ENCODE measurements at places on chromosomes 16 and 17.

DNA sequence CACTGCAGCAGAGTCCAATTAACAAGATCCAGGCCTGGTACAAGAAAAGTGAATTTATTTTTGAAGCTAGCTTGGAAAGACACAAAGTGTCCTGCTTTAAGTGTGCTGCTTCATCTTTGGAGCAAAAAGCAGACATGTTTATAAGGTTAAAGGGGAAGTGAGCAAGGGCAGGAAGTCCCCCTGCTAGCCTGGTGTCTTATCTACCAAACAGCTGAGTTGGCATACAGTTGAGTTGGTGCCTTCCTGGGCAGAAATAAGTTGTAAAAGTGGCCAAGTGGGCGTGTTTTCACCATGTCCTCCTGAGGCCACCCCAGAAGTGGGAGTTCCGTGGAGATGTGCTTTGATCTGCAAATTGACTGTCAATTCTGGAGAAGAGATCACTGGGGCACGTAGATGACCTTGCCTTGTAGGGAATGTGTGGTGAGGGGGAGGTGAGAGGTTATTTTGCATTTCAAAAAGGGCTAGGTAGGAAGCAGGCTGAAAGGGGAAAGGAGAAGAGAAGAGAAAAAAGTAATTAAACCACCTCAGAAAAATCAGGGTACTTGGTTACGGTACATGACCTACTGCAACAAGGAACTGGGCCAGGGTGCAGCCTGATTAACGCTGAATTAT lies 38.3 kb upstream of the HSBP1 start:
- no peak for DNase-seq

- no peak for DNase-seq
Measured at GRCh38 chr16:4980691-4981090, 22.6 kb downstream of the SEC14L5 start.

- DNase-seq = no peak
Measured at GRCh38 chr17:5610956-5611355, 26.6 kb upstream of the NLRP1 start.

DNA sequence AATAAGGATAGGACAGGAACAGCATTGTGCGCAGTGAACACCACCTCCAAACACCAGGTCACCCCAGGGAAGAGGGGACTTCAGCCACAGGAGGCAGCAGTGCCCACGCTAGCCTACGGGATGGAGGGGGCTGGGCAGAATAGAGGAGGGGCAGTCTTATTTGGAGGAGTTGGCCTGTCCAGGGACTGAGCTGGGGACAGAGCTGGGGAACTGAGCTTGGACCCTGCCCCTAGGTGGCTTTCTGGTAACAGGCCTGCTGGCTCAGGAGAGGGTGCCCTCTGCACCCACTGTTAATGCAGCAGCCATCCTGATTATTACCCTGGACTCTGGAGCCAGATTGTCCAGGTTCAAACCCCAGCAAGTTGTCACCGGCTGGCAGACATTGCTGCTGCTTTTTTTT lies 9.3 kb downstream of the CCDC102A start:
- DNase-seq = no peak

DNA sequence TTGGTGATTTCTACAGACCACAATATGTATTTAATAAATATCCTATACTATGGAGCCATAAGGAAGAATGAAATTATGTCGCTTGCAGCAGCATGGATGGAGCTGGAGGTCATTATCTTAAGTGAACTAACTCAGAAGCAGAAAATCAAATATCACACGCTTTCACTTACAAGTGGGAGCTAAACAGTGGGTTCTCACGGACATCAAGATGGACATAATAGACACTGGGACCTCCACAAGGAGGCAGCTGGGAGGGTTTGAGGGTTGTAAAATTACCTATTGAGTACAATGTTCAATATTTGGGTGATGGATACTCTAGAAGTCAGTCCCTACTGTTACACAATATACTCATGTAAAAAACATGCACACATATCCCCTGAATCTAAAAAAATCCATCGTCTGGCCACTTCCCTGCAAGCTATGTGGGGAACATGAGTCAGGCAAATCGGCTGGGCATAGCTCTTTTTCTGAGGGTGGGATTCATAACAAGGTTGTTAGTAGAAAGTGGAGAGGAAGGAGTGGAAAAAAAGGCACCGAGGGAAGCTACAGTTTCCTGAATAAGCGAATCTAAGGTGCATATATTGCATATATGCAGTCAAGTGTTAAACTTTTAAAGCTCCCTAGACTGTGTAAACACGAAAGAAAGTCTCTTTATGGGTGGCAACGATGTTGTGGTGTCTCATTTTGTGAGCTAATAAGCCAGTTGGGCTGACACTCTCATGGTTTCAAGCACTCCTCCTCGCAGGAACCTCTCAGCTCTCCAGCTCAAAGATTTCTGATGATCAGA lies 135.2 kb upstream of the CPHXL start:
- peak; percentile 61 for DNase-seq

- DNase-seq = peak; percentile 65
Measured at GRCh38 chr17:27760069-27760885, 40.1 kb downstream of the NOS2 start.

DNA sequence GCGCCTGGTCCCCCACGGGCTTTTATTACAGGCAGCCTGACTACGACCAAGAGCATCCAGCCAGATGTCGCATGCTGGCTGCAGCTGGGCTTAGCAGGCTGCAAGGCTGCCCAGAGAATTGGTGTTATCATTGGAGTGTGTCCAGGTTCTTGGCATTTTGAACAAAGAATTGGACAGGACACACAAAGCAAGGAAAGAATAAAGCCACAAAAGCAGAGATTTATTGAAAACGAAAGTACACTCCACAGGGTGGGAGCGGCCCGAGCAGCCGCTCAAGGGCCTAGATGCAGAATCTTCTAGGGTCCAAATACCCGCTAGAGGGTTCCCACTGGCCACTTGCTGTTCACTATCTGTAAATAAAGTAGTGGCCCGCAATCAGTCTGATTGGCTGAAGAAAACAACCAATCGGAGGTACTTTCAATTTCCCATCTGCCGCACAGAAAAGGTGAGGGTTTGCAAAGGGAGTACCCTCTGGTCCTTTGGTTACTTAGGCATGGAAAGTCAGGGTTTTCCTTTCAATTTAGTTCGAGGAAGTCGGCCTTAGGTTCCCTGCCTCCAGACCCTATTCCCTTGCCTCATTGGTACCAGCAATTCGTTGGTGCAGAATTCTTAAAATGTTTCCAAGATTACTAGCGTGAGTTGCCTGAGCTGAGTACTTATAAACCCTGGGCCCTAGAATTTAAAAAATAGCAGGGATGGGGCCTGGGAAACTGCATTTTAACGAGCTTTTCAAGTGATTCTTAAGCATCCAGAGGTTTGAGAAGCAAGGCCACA lies 38.5 kb upstream of the CNEP1R1 start:
- no peak for DNase-seq

GRCh38 chr17:41787021-41787418 lies 509 bp upstream of the JUP start:
- DNase-seq = no peak

DNA sequence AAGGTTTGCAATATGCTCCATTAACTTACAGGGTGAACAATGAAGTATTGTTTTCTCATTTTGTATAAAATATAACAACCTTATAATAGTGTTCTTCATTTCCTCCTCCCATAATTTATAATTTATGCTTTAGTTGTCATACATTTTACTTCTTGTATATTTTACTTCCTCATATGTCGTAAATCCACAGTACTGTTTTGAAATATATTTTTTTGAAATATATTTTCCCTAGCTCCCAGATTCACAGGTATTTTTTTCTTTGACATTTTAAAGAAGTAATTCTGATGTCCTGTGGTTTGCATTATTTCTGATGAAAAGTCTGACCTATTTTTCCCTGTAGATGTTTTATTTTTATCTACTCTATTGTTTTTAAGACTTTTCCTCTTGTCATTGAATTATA lies 52.7 kb downstream of the VMP1 start:
- DNase-seq = no peak

- no peak for DNase-seq
Measured at GRCh38 chr17:71995590-71995989, 125.2 kb upstream of the SOX9 start.

DNA sequence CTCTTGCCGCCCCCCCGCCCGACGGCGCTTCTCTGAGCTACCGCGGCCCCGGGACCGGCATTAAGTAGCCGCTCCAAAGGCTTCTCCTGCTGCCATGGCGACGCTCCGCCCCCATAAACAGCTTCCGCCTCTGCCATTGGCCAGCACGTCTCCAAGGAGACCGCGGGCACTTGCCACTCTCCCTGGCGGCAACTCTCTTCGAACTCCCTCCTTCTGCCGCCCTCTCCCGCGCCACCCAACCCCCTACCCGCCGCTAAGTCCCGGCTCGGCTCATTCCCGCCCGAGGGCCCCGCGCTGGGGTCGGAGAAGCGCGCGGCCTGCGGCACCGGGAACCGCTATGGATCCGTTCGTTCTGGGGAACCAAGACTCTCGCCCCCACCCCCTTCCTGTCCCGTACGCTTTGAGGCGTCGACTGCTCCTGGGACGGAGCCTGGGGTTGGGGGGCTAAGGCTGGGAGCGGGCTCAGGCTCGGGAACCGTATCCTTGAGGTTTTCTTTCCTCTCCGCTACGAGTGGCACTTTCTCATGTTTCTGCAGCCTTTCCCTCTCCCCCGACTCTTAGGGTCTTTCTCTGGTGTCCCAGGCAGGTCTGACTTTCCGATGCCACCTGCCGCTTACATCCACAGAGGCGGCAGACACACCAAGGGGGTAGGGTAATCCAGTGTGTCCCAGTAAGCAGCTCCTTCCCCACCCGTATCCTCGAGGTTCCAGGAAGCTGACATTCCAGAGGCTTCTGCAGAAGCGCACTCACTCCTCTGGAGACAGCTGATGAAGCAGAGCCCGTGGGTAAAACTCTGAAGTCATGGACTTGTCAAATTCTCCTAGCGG lies at the start of gene FOXJ1:
Gene FOXJ1 (minus strand): TSS at position 34 of the 827 bp plus-strand sequence. CDS start 850 bp downstream, outside the sequence.
- peak; percentile 96 for DNase-seq

- DNase-seq = no peak
Measured at GRCh38 chr17:73179387-73179786, 13.5 kb upstream of the COG1 start.

- DNase-seq = no peak
Measured at GRCh38 chr16:30998852-30999761, 11.3 kb downstream of the STX1B start.

DNA sequence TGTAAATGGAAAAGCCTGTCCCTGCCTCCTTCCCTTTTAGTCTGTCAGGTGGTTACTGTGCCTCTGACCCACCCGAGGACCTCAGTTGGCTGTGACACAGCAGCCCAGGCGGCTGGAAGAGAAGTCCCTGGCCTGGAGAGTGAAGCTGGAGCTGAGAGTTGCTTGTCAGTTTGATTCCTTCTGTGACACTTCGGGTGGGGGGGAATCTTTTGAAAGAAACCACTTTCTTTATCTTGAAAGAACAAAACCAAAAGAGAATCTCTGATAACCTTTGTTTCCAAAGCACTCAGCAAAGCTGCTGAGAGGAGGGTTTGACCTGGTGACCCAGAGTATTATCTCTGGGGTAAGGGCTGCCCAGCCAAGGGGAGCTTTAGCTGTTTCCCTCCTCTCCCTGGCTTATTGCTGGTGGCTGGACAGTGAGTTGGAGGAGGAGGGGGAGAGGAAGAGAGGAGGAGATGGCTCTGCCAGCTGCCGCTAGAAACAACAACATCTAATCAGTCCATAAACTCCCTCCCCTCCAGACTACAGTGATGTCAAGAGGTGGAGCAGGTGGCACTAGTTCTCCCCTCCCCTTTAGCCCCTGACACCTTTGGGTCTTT lies 34.0 kb downstream of the YPEL2 start:
- no peak for DNase-seq

DNA sequence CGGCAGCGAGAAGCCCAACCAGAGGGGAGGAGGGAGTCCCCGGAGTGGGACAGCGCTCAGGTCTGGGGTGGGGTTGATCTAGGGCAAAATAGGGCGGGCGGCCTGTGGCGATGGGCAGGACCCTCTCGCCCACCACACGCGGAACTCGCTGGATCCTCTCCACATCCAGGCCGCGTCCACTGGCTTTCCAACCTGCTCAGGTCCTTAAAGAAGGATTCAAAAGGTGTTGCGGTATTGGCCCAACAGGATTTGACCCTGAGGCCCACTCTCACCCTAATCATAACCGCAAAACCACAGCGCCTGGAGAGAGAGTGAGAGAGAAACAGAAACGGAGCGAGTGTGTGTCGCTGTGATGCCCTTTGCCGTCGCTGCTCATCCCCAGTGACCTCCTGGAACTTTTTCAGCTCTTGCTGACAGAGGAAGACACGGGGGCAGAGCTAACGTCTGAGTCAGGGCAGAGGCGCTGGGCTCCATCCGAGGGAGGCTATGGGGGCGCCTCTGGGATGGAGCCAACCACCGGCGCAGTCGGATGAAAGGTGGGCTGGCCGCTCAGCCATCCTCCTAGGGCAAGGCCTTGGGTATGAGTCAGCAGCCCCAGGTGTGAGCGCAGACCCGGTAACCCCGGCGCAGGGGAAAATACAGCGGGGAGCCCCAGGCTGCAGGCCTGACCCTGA lies 16.7 kb upstream of the OR1F1 start:
- DNase-seq = no peak

- peak; percentile 87 for DNase-seq
Measured at GRCh38 chr16:53971616-53972015, 267.7 kb downstream of the FTO start.

DNA sequence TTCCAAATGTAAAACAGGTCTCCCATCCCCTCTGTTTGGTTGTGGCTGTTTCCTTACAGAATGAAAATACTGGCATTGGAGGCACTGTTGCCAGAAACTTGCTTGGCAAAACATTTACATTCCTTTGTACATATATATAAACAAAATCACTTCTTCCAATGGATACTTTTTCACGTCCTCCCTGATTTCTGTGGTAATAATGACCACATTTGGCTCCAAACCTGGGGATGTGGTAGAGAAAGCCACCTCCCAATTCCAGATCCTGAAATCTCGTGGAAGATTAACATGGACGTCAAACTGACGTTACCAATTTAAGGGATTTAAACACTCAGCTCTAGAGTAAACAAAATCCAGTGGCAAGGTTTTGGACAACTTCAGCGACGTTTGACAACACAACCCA lies 370.8 kb upstream of the ZFHX3 start:
- DNase-seq = no peak

GRCh38 chr16:86496262-86496928 lies 13.9 kb upstream of the FOXF1 start:
- DNase-seq = no peak

DNA sequence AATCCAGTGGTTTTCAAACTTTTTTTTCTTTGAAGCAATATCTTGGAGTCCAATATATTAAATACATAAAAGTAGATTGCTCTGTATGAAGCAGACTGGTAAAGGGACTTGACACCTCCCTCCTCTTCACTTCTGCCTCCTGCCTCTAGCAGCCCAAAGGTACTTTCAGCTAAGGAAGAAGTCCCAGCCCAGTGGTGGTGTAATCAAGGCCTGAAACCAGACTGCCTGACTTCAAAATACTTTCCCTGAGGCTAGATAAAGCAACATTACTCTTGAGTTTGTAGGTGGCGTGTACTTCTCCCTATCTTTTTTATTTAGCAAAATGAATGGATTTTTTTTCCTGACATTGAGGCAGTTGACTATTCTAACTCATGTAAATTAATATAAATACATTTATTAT lies 122.4 kb upstream of the TMEM97 start:
- DNase-seq = no peak

GRCh38 chr16:86248310-86248905 lies 261.9 kb upstream of the FOXF1 start:
- no peak for DNase-seq

GRCh38 chr16:58025351-58026138 lies at the start of gene MMP15:
TSS of gene MMP15 (plus strand) at chr16:58025754. CDS start at chr16:58026351, 597 bp downstream.
- peak; percentile 90 for DNase-seq

GRCh38 chr17:28612936-28613872 lies 781 bp downstream of the RSKR start:
- DNase-seq = peak; percentile 77

Measured in brain (organoid and tissue), 16 donors.